ENCODE measurements at places on chromosomes 2 and 18.

DNA sequence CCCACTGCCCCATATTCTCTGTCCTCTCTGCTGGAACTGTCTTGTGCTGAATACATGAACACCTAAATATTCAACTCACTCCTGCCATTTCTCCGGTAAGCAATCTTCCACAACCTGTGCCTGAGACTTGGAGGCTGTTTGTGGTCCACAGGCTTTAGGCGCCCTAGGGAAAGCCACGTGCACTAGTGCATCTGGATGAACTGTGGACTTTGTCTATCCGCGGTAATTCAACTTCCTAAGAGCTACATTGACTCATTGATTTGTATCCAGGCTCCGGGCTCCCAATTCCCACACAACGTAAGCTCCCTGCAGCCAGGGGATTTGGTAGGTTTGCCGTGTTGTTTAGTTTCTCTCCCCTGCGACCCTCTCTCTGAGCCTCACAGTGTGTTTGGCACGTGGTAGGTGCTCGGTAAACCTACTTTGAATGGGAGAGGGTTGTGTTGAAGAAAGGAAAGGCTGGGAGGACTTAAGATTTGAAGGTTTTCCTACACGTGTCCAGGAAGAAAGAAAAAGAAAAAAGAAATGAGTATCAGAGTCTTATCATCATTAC is 718.2 kb downstream of the DPP10 start:
- no peak overlapping the region for H3K4me3 ChIP-seq
- H3K4me1 ChIP-seq = no peaks in the 10 kb centered on the region
- peak; percentile 33 for DNase-seq
- H3K27ac ChIP-seq = no peak overlapping the region

GRCh38 chr2:85419009-85419675 is 628 bp downstream of the SH2D6 start:
- H3K4me1 ChIP-seq = peaks cover 44% of the 10 kb centered on the region
- no peaks in the 10 kb centered on the region for H3K36me3 ChIP-seq
- DNase-seq = no peak
- peak overlapping the region; percentile 75 for H3K4me3 ChIP-seq
- no peaks in the 10 kb centered on the region for H3K27me3 ChIP-seq

DNA sequence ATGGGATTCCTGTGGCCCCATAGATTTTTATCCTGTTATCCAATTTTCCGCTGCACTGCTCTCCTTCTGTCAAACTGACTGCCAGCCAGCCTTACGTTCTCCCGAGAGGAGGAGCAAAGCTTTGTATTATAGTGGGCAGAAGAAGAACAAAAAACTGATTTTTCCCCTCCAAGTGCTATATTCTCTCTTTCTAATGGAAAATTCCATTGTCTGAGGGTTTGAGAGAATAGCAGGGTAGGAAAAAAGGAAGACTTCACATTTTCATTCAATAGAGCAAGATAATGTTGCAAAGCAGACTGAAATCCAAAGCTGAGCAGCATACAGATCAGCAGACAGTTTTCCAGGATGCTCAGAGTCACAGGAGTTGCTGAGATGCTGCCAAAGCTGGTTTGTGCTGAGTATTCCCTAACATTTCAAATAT is 238.0 kb downstream of the UBE2E3 start:
- H3K27me3 ChIP-seq = no peaks in the 10 kb centered on the region
- DNase-seq = no peak
- no peaks in the 10 kb centered on the region for H3K36me3 ChIP-seq
- no peak overlapping the region for H3K4me3 ChIP-seq
- no peaks in the 10 kb centered on the region for H3K4me1 ChIP-seq

GRCh38 chr18:57775937-57776336 is 27.2 kb downstream of the ATP8B1 start:
- no peak overlapping the region for H3K4me3 ChIP-seq
- no peaks in the 10 kb centered on the region for H3K36me3 ChIP-seq
- no peak overlapping the region for H3K27ac ChIP-seq
- H3K4me1 ChIP-seq = no peaks in the 10 kb centered on the region

- H3K27me3 ChIP-seq = no peaks in the 10 kb centered on the region
- DNase-seq = peak; percentile 59
- no peak overlapping the region for H3K4me3 ChIP-seq
These were observed 39.8 kb upstream of the ADCYAP1 start for GRCh38 chr18:864872-865273.

DNA sequence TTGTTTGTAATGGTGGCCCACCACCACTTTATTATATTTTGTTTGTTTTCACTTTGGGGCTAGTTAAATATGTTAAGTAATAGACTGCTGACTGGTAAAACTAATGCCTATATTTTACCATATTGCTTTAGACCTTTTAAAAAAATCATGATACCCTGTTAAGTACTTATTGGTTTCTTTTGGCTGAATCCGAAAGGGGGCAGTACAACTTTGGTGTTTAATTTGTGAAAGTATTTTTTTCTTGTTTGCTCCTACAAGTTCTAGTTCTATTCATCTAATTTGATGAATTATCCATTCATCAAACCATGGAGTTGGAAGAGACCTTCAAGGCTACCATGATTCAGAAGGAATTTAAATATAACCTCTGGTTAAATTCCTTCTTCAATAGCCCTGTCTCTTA is 147.0 kb downstream of the MBD5 start:
- H3K27ac ChIP-seq = no peak overlapping the region
- no peak overlapping the region for H3K4me3 ChIP-seq
- no peaks in the 10 kb centered on the region for H3K27me3 ChIP-seq
- no peaks in the 10 kb centered on the region for H3K36me3 ChIP-seq

GRCh38 chr18:13254971-13255927 is 36.7 kb downstream of the LDLRAD4 start:
- H3K36me3 ChIP-seq = no peaks in the 10 kb centered on the region
- H3K4me3 ChIP-seq = no peak overlapping the region
- no peak for DNase-seq
- H3K4me1 ChIP-seq = peaks cover 8% of the 10 kb centered on the region
- no peaks in the 10 kb centered on the region for H3K27me3 ChIP-seq

- no peak overlapping the region for H3K4me3 ChIP-seq
- H3K4me1 ChIP-seq = peaks cover 5% of the 10 kb centered on the region
- H3K27ac ChIP-seq = peak overlapping the region; percentile 29
- no peaks in the 10 kb centered on the region for H3K36me3 ChIP-seq
These were observed 8.7 kb downstream of the CEP68 start for GRCh38 chr2:65064728-65065552.

DNA sequence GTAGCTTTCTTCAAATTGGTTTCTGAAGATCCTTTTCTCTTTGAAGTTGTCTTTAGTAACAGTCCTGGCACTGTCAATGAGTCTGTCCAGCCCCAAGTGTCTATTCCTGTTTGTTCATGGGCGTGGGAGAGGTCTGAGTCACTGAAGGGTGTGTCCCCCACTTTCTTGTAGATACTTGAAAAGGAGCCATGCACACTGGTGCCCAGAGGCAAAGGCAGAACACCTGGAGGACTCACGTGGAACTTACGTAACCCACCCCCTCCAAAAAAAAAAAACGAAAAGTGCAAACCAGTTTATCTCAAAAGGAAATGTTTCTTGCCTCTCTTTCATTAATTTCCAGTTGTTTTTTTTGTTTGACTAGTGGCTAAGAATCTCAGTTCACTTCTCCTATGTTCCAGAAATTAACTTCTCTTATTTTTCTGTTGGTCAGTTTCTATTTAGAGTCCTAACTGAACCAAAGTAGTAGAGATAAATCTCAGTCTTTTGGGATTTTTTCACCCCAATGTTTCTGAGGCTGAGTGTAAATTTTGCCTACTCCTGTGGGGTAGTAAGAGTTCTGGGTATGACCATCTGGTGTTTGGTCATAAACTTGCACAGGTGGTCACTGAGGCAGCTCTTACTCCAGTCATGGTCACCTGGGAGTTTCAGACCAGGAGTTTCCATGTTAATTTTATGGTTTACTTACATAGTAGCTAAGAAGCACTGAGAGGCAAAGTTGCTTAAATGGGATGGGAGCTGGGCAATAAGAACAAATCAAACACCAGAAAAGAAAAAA is 54.9 kb downstream of the DSC3 start:
- H3K4me3 ChIP-seq = no peak overlapping the region
- no peak for DNase-seq

DNA sequence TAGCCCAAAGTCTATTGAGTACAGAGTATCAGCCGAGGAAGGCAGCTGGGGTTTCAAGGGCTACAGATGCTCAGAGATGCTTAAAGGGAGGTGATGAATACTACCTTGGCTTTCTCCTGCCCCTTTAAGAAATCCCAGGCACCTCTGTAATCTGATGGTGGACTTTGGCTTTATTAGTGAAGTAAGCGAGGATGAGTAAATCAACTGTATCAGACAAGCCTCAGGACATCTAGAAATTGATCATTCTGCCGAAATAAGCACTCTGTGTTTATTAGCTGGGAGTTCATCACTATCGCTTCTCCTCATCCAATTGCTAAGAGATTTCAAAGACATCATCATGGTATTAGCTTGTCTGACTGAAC is 344.4 kb downstream of the SETBP1 start:
- DNase-seq = no peak
- no peaks in the 10 kb centered on the region for H3K4me1 ChIP-seq
- no peak overlapping the region for H3K4me3 ChIP-seq
- no peaks in the 10 kb centered on the region for H3K36me3 ChIP-seq

DNA sequence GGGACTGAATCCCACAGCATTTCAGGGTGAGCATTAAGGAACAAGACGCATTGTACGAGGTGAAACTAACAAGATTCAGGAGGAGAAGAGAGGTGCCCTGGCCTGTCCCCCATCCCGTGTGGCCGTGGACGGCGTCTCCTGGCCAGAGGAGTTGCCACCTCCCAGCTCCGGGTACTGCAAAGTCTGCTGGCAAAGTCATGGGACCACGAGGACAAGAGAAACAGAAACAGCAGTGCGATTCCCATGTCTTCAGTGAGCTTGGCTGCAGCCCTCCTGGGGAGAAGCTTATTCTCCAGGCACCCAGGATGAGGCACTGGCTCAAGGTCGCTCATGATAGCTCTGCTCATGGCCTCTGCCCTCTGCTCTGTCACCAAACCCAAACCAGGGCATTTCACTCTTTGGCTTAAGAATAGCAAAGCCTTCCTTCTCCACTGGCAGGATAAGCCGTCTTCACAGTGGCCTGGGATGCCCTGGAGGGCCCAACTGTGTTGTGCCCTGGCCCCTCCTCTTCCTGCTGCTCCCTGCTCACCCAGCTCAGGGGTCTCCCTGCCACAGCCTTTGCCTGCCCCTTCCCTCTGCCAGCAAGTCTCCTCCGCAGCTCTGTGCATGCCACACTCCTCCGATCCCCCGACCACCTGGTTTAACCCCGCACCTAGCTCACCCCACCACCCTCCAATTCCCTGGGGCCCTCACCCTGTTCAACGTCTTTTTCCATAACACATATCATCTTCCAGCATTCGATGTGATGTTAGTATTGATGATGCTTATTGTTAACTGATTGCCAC is 144.8 kb downstream of the PXDN start:
- H3K4me3 ChIP-seq = no peak overlapping the region
- DNase-seq = no peak
- no peaks in the 10 kb centered on the region for H3K4me1 ChIP-seq
- H3K27ac ChIP-seq = peak overlapping the region; percentile 79
- peaks cover 10% of the 10 kb centered on the region for H3K27me3 ChIP-seq

DNA sequence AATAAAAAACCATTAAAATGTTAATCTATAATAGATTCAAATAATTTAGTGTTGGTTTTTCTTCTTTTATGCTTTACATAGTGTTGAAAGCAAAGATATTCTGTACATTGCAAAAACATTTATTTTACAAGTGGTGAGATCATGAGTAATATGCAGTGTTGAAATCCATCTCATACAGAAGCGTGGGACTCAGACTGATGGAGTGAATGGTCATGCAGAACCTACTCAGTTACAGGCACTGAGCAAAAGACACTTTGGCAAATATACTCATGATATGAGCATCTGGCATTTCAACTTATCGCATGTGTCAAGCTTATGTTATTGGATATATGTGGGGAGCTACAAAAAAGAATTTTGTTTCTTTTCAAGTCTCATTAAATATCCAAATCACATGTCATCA is 620.2 kb upstream of the NETO1 start:
- no peaks in the 10 kb centered on the region for H3K27me3 ChIP-seq
- no peak for DNase-seq
- no peak overlapping the region for H3K4me3 ChIP-seq
- H3K27ac ChIP-seq = no peak overlapping the region

- H3K4me3 ChIP-seq = no peak overlapping the region
- peak overlapping the region; percentile 46 for H3K27ac ChIP-seq
- no peaks in the 10 kb centered on the region for H3K27me3 ChIP-seq
- H3K36me3 ChIP-seq = no peaks in the 10 kb centered on the region
- no peak for DNase-seq
These were observed 11.3 kb upstream of the PXDN start for GRCh38 chr2:1755436-1756191.

- H3K27me3 ChIP-seq = no peaks in the 10 kb centered on the region
- peaks cover 19% of the 10 kb centered on the region for H3K4me1 ChIP-seq
- H3K27ac ChIP-seq = peak overlapping the region; percentile 71
- peak overlapping the region; percentile 59 for H3K4me3 ChIP-seq
- H3K36me3 ChIP-seq = no peaks in the 10 kb centered on the region
These were observed 430 bp downstream of the BIN1 start for GRCh38 chr2:127106457-127106990.

DNA sequence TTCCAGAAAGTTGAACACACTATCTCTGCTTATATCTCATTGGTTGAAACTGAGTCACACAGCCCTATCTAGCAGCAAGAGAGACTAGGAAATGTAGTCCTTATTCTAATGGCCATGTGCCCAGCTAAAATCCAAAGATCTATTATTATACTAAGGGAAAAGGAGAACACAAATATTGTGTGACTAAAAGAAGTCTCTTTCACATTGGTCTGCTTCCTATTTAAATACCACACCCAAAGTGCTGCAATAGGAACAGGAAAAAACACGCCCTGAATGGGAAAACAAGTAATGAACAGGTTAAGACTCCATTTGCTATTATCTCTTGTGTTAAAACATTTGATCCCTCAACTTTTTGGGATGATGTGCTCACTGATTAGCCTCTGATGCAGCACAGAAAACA is 86.8 kb upstream of the BARD1 start:
- H3K36me3 ChIP-seq = no peaks in the 10 kb centered on the region
- no peaks in the 10 kb centered on the region for H3K27me3 ChIP-seq
- no peak for DNase-seq

DNA sequence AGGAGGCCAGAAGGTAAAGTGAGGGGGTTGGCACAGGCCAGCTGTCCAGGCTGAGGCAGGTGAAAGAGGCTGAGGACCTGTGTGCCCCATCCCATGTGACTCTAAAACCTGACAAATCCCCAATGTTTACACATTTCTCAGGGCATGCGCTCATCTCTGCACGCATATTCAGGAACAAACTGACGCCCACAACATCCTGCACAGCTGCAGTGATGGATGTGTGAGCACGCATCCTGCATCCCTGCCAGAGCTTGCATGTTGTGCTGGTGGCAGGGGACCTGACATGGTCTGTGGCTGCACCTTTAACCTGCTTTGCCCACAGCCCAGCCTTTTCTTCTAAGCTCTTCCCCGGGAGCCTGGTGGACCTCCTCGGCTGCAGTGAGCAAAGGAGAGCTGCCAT is 83.1 kb downstream of the FBXO15 start:
- H3K36me3 ChIP-seq = no peaks in the 10 kb centered on the region
- H3K4me1 ChIP-seq = no peaks in the 10 kb centered on the region
- peaks cover 7% of the 10 kb centered on the region for H3K27me3 ChIP-seq
- H3K27ac ChIP-seq = no peak overlapping the region
- DNase-seq = no peak

- DNase-seq = no peak
- no peak overlapping the region for H3K27ac ChIP-seq
- no peak overlapping the region for H3K4me3 ChIP-seq
- H3K27me3 ChIP-seq = no peaks in the 10 kb centered on the region
- H3K36me3 ChIP-seq = no peaks in the 10 kb centered on the region
- peaks cover 6% of the 10 kb centered on the region for H3K4me1 ChIP-seq
These were observed 33.3 kb downstream of the PRKCE start for GRCh38 chr2:45684756-45685155.

- H3K36me3 ChIP-seq = no peaks in the 10 kb centered on the region
- no peaks in the 10 kb centered on the region for H3K27me3 ChIP-seq
- no peak overlapping the region for H3K27ac ChIP-seq
These were observed 13.5 kb downstream of the STK39 start for GRCh38 chr2:168233726-168234406.

All from liver (tissue), 10 donors.